ENCODE measurements at places on chromosomes 6 and 20. TPM values are rescaled to one million over a fixed set of nuclear protein-coding genes. Genes with fewer than 3 reads are reported as not detected.

Gene HLA-DRA
- total RNA-seq: 244 TPM

Gene DEFB119
- not detected for total RNA-seq

Gene C6orf52
- total RNA-seq: not detected

Gene NRSN1
- total RNA-seq: not detected

Gene ZNF165
- not detected for total RNA-seq

Gene USP49
- 3.8 TPM for total RNA-seq

Gene TMEM244
- total RNA-seq: not detected

- DNase-seq: no peak
These were observed 83.3 kb upstream of the TGM3 start for GRCh38 chr20:2212456-2213015.

GRCh38 chr20:50967586-50967985, 9.0 kb downstream of the MOCS3 start:
- DNase-seq: no peak

- DNase-seq: no peak
These were observed 124.1 kb upstream of the RPS6KA2 start for GRCh38 chr6:166751051-166751595.

GRCh38 chr6:5094327-5094726, 9.2 kb downstream of the PPP1R3G start:
- DNase-seq: no peak

GRCh38 chr6:129513471-129513870, 196.5 kb downstream of the ARHGAP18 start:
- DNase-seq: no peak

- no peak for DNase-seq
These were observed 164.1 kb downstream of the FRK start for GRCh38 chr6:115896538-115897129.

- no peak for DNase-seq
These were observed 56.7 kb upstream of the IRAK1BP1 start for GRCh38 chr6:78810698-78811097.

DNA sequence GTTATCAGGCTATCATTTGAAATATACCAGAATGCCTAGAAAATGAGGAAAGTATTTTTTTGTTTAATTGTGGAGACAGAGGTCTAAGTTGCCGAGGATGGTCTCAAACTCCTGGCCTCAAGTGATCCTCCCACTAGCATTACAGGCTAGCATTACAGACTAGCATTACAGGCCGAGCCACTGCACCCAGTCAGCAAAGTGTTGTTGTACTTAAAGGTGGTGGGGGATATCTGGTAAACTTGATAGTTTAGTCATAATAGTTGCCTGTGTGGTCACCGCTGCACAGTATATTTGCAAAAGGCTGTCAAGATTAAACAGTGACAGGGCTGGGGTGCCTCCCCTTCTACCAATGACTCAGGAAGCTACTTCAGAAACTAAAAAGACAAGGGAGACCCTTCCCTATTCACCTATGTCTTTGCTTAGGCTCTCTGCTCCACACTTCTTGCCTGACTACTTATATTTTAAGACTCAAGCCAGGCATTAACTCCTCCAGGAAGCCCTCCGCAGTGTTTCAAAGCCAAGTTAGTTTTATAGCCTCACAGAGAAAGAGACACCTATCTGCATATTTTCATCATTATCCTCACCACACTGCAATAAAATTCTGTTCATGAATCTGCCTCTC, 3.1 kb upstream of the AKIRIN2 start:
- no peak for DNase-seq

DNA sequence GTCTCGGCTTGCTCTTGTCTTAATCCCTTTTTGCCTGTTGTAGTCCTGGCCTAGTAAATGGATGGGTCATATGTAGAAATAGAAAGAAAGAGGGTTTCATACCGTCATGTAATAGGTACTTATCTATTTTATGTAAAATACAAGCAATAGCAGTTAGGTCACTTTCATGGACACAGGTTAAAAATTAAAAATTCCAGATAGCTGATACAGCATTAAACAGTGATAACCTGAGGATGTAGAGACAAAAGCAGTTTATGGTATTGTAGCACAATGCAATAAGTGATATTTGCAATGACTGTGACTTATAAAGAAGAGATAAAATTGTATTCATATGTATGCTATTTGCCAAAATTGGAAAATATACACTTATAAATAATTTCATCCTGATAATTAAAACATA, 96.9 kb downstream of the CCDC170 start:
- no peak for DNase-seq

GRCh38 chr20:54535033-54535432, 59.6 kb downstream of the DOK5 start:
- DNase-seq: no peak

DNA sequence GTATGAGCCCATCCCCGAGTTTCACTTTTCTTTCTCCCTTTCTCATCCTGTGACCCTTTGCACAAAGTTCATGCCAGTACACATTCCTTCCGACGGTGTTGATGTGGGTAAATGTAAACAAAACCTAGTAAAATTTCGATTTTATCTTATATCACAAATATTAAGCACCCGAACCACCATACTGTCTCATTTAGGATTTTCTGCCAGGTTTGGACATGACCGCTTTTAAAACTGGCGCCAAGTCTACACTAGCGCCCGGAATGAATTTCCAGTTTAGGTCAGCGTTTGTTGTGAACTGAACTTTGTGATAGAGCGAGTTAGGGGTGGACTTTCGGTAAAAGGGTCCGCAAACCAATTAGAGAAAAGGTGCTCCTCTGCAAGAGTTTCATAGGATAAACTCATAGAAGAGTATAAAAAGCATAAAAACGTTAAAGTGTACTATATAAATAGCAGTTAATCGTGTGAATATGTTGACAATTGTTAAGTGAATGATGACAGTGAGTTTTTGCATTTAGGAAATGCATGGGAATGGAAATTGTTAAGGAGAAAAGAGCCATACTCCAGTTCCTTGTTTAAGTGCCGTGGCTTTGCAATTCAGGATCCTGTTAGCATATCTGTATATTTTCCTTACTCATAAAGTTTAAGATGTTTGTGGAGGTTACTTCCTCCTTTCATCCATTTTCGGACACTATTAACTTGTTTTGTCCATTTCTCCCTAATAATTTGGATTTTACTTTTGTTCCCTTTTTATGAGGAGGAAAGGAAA, 937 bp downstream of the AKAP7 start:
- DNase-seq: no peak

DNA sequence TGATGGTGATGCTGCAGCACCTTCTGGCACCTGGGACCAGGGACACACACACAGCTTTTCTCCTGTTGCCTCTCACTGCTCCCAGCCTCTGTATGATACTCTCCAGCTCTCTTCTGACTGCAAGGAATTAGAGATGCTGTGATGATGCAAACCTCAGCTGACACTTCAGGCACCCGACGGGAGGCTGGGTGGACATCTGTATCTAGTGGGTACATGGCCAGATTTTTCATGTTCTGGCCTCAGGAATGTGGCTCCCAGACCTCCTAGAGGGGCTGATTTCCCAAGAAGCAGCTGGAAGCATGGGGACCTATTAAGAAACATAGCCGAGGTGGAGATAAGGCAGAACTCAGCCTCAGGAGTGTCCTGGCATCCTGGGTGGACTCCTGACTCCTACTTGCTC, 6.8 kb upstream of the EPB41L1 start:
- DNase-seq: no peak

GRCh38 chr6:111754423-111754822, 118.8 kb downstream of the FYN start:
- DNase-seq: no peak

All from thoracic aorta (tissue), 2 donors.